ENCODE measurements at places on chromosomes 16 and 17.

GRCh38 chr16:68935008-68935407, 91.7 kb downstream of the TANGO6 start:
- no peak for DNase-seq

DNA sequence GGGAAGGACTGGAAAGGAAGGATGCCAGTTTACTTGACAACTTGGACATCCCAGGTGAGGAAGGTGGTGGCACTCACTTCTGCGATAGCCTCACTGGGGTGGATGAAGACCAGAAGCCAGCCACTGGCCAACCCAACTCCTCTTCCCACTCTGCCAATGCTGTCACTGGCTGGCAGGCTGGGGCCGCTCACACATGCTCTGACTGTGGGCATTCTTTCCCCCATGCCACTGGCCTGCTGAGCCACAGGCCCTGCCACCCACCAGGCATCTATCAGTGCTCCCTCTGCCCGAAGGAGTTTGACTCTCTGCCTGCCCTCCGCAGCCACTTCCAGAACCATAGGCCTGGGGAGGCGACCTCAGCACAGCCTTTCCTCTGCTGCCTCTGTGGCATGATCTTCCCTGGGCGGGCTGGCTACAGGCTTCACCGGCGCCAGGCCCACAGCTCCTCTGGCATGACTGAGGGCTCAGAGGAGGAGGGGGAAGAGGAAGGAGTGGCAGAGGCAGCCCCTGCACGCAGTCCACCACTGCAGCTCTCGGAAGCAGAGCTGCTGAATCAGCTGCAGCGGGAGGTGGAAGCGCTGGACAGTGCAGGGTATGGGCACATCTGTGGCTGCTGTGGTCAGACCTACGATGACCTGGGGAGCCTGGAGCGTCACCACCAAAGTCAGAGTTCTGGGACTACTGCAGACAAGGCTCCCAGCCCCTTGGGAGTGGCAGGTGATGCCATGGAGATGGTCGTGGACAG, 4.5 kb downstream of the ZNF646 start:
- no peak for DNase-seq

GRCh38 chr17:31858642-31859486, at the start of gene COPRS:
TSS of gene COPRS (minus strand) at chr17:31859244. CDS start at chr17:31859199, 45 bp downstream.
- DNase-seq: peak; percentile 55

DNA sequence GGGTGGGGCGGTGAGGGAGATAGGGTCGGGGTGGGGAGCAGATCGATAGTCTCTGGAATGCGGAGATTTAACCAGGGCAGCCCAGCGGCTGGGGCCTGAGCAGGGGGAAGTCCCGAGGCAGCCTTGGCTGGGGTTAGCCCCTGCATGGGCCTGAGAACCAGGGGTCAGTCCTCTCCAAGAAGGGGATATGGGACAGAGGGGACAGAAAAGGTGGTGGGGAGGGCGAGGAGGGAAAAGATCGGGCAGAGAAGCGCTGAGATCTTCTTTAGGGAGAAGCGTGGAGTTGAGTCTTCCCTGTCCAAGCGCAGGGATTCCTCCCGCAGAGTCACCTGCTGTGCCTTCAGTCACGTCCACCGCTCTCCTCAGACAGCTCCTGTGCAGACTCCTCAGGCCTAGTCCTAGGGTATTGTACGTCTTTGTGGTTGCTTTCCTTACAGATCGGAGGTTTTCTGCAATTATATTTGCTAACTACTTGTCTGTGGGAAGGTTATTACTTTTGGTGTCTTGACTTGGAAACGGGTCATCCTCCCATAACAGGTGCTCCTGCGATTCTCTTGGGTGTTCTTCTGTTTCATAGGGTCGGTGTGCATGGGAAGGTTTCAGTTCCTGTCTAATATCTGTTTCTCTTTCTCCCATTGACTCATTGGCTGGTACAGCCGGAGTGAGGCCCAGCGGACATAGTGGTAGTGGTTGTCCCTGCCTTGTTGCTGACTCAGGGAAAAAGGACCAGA, 952 bp downstream of the CD300A start:
- no peak for DNase-seq

DNA sequence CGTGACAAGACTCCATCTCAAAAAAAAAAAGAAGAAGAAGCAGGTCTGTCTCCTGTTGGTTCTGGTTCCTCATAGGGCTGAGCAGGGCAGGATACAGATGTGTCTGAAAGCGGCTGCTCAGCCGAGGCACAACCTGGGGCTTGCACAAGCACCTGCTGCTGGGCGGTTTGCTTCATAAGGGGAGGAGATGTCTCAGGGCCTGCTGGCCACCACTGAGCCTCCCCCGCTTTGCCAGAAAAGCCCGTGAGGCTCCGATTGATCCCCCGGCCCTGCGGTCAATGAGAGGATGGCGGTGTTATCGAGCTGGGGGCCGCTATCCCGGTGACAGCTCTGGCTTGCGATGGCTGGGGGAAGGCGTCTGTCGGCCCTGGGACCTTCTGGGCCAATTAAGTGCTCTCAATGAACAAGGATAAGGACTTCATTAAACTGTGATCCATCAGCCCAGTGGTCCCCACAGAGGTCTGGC, 162.0 kb downstream of the SDK2 start:
- no peak for DNase-seq

DNA sequence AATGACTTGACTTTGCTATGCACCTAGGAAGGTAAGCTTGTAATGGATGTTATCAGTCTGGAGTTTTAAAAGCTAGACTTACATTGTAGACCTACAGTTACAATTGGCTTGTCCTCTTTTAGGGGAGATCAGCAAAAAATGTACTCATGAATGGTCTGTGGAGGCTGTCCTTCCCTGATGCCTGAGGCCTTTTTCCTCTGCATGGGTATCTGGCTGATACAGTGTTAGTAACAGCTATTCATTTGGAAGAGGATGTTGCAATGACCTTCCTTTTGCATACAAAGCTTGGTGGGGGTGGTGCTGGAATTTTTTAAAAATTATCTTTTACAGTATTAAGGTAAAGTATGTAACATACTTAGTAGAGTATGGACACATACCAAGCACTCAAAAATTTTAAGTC, 525.5 kb downstream of the KIF2B start:
- DNase-seq: no peak

DNA sequence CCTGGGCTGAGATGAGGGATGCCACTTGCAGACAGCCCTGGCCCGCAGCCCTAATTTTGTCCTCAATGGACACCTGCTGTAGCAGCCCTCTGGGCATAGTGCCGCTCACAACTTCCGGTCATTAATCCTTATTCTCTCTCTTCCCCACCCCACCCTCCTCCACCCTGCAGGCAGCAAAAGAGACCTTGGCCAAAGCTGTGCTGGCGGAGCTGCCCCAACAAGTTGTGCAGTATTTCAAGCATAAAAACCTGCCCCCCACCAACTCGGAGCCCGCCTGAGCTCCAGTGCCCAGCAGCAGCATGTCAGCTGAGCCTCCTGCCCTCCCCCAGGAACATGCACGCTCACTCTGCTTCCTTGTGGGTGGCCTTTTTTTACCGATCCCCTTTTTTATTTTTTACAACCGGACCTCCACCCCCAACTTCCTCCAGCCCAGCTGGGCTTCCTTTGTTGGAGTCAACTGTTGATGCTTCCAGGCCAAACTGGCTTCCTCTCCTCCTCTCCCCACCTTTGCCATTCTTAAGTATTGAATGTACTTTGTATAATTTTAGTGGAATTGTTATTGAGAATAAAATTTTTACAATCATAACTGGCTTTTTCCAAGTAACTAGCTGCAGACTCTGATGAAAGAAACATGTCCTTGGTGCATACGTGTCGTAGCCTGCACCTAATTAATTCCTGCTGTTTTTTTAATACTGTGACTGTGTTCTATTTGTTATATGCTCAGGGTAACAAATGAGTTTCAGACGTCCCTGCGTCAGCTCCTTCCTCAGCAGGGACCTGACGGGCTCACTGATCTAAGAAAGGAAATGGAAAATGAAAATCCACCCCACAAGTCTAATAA, 38.2 kb downstream of the PSME3IP1 start:
- DNase-seq: no peak

DNA sequence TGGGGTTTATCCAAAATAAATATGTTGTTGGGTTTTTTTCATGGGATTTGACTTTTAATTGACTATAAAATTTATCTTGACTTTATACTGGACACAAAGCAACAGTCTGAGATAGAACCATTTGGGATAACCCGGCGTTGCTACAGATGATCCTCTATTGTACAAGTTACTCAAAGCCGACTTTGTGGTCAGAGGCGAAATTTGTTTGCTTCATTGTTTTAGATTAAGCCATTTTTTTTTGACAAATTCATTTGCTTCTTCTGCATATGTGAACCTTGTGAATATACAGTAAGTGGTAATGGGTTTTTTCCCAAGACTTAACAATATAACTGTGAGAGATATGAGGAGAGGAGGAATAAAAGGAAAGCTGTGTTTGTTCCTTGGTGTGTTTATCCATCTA, 11.8 kb downstream of the MYO1D start:
- DNase-seq: no peak

DNA sequence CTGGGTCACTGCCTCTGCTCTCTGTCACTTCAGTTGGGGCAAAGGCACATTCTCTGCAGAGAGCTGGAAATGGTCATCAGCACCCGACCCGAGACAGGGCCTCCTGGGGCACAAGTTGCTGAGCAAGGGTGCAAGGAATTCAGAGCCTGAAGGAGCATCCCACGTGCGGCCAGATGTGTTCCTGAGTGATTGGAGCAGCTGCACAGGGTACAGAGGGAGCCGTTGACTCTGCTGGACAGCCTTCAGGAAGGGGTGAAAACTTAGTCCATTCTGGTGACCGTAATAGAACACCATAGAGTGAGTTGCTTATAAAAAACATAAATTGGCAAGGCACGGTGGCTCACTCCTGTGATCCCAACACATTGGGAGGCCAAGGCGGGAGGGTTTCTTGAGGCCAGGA, 106.8 kb downstream of the CCDC182 start:
- DNase-seq: no peak

DNA sequence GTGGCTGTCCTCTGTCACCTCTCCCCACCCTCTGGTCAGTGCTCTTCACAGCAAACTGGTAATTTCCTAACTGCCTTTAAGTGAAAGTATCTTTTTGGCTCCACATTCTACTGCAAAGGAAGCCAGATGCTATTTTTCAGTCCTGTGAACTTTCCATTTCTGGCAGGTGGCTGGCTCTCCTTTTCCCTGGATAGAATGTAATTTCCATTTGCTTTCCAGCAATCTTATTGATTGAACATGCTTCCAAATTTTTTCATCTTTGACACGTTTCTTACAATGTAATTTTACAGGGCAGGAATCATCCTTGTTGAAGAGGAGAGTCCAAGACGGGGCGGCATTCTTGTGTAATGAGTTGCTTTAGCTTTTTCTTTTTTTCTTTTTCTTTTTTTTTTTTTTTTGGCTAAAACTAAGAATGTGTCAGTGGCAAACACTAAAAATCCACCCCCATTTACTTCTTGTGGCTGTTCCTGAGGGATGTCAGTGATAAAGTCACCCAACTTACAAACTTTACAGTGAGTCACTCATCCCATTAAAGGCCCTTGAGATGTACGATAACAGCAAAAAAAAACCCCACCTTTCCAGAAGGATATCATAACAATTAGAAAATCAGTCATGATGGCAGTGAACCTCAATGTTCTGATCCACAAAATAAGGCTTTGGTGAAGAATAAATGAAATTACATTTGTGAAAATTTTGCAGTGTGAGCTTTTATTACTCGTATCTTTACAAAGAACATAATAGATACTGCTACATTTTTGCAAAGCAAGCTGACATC, 29.4 kb upstream of the PRKCA start:
- DNase-seq: no peak

GRCh38 chr17:59766491-59766890, 59.0 kb downstream of the VMP1 start:
- DNase-seq: no peak

GRCh38 chr17:76353004-76353598, 615 bp downstream of the PRPSAP1 start:
- no peak for DNase-seq

DNA sequence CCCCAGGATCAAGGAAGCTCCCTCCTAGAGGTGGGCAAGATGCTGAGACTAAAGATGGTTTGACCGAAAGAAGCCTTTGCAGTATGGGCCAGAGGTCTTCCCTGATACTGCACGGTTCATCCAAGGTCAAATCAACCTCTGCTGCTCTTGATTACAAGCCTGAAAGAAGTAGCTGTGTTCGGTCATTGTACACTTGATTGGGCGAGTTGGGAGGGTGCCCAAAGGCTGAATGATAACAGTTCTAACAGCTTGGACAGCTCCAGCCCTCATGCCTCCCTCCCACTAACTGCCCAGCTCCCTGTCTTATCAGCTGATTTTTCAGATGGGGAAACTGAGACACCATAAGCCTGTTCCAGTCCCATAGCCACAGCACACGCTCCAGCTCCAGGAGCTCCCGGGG, 42.8 kb downstream of the ABCC12 start:
- DNase-seq: no peak

- peak; percentile 15 for DNase-seq
These were observed 246.9 kb downstream of the PRKCA start for GRCh38 chr17:66549311-66549704.

- DNase-seq: no peak
These were observed 10.3 kb downstream of the ZNF18 start for GRCh38 chr17:11986942-11987329.

DNA sequence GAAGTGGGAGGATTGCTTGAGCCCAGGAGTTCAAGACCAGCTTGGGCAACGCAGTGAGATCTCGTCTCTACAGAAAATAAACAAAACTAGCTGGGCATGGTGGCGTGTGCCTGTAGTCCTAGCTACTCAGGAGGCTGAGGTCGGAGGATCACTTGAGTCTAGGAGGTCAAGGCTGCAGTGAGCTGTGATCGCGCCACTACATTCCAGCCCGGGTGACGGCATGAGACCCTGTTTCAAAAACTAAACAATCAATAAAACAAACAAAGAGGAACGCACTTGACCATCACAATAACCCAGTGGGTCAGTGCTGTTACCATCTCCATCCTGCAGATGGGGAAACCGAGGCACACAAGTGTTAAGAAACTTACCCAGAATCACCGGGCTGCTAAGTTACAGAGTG, 13.7 kb downstream of the ZNF500 start:
- DNase-seq: no peak

- DNase-seq: peak; percentile 79
These were observed 7.5 kb downstream of the NFE2L1 start for GRCh38 chr17:48055531-48056245.

DNA sequence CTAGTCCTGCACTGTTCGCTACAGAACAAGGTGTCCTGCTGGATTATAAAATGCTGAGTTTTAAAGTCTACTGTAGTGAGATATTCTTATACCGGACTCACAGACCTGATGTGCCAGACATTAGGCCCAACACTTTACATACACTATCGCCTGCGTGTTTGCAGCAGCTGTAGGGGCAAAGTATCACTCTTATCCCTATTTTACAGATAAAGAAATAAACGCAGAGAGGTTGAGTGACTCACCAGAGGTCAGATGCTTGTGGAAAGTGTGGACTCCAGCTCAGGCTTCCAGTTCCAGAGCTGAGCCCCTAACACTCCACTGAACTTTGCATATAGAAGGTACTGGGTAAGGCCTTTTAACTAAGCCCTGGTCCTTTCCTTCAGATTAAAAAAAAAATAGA, 47.4 kb downstream of the PLXDC1 start:
- DNase-seq: no peak

DNA sequence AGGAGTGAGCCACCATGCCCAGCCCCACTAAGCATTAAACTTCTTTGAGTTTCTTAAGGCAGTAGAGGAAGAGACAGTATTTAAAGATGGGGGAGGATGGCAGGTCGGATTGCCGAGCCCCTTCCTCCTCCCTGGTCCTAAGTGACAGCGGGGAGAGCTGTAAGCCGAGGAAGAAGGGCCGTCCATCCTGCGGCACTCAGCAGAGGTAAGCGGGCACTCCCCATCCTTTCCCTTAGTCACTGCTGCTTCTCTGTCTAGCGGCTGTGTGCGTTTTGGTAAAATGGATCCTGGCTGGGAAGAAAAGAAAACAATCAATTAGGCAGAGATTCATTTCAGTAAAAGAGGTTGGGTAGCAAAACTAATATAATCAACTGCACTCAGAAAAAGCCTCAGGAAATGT, 13.9 kb downstream of the DNAAF1 start:
- no peak for DNase-seq

- no peak for DNase-seq
These were observed 2.6 kb downstream of the GPR179 start for GRCh38 chr17:38341035-38341721.

Data from NCI-H526 treated with DMSO at 0.1 percent for 48 hours (cell line).